ENCODE measurements at places on chromosomes 16 and 17.
A peak's percentile ranks its signal among the peaks of the same experiment; 100 is the strongest.

GRCh38 chr17:49739641-49740271 lies 24.2 kb downstream of the FAM117A start:
- DNase-seq: peak; percentile 100

DNA sequence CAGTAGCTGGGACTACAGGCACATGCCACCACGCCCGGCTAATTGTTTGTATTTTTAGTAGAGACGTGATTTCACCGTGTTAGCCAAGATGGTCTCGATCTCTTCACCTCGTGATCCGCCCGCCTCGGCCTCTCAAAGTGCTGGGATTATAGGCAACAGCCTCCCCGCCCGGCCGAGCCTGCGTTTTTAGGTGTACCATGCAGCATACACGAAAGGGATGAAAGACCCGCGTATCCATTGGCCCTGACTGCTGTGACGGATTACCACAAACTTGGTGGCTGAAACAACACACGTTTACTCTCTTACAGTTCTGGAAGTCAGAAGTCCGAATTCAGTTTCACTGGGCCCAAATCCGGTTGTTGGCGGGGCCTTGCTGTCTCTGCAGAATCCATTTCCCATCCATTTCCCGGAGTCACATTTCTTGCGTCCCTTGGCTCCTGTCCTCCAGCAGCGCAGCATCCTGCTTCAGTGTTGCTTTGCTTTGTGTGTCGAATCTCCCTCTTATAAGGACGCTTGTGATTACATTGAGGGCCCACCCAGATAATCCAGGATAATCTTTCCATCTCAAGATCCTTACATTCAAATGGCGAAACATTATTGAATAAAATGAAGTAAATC lies 8.3 kb upstream of the GUCY2D start:
- no peak for DNase-seq

DNA sequence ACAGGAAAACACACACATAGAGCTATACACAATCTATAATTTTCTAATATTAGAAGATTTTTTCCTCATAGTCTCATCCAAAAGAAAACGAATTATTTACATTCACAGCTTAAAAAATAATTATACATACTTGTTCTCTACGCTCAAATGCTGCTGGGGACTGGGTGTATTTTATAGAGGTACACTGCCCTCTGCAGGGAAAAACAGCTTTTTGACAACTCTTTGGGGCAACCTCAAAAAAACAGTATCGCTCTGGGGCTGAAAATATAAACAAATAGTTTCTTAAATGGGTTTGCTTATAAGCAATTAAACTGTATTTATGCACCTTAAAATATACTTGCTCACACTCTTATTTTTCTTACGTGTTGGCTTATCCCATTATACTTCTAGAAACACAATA lies 261.8 kb upstream of the PSMD7 start:
- peak; percentile 12 for DNase-seq

GRCh38 chr17:4945176-4945943 lies 3.0 kb downstream of the PFN1 start:
- peak; percentile 93 for DNase-seq

GRCh38 chr16:24966634-24967033 lies 48.5 kb downstream of the ARHGAP17 start:
- DNase-seq: no peak

DNA sequence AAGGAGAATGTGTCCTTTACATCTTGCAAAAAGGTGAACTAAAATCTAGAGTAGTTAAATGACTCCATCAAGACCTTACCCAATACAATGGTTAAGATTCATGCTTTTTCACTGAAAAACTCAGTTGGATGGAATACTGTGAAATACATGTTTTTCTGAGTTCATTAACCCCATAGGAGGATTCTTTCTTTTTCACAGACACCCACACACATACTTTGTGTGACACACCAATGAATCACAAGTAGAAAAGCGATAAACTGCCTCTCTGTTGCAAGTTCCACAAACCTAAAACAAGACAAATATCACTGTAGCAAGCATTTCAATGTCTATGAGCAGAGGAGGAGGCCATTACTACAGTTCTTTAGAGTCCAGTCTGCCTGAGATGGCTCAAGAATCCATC lies 258.8 kb upstream of the CDH5 start:
- DNase-seq: no peak

DNA sequence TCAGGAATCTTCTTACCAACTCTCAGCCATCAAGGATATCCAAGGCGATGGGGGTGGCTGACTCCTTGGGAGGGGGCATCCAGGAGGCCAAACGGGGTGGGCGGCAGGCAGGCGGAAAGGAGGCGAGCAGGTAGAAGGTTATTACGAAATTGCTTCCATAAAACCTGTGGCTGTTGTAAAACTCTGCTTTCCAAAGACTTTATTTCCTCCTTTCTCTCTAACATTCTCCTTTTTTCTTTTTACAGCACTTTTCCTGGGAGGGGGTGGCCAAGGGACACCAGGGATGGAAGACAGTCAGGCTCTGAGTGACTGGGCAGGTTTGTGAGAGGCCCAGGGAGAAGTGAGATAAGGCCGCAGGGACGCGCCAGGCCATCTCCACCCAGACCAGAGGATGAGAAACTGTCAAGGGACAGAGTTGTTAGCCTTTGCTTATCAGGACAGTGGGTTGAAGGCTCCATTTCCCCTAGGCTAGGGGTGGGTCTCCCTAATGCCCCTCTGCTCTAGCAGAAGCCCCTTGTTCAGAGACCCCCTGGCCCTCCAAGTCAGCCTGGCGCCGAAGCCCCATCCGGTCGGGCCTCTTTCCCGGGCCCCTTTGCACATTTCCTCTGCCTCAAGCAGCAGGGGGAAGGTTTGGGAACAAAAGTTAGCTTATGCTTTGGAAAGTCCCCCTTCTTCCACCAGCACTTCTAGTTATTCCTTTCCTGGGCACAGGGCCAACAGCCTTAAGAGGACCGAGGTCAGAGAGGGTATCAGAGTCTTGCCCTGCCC lies 5.0 kb upstream of the HOXB9 start:
- peak; percentile 75 for DNase-seq

GRCh38 chr16:3369073-3369472 lies 13.4 kb downstream of the OR2C1 start:
- DNase-seq: no peak

- DNase-seq: no peak
These were observed 42.6 kb upstream of the CLEC18B start for GRCh38 chr16:74463888-74464287.

DNA sequence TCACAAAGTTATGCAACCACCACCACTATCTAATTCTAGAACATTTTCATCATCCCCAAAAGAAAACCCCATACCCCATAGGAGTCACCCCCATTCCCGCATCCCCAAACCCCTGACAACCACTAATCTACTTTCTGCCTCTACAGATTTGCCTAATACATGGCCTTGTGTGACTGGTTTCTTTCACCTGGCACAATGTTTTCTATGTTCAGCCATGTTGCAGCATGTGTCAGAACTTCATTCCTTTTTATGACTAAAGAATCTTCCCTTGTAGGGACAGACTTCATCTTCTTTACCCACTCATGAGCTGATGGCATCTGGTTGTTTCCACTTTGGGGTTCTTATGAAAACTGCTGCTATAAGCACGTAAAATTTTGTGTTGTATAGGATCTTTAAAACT lies 34.6 kb downstream of the CYTH1 start:
- DNase-seq: no peak

DNA sequence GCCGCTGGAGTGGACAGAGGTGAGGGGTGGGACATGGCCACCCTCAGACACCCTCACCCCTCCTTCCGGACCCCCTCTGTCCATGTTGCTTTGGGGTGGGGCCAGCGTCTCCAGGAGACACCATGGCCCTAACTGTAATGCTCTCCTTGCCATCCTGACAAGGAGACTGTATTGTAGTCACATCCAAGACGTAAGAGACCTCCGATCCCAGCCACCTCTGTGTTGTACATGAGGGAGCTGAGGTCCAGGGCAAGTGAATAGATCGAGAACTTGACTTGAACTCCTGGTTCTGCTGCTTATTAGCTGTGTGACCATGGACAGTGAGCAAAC lies 30.2 kb downstream of the POLR3E start:
- no peak for DNase-seq

- no peak for DNase-seq
These were observed 122.1 kb upstream of the HSBP1 start for GRCh38 chr16:83685615-83686165.

- DNase-seq: peak; percentile 48
These were observed 10.0 kb upstream of the MPRIP start for GRCh38 chr17:17032131-17032692.

- DNase-seq: peak; percentile 59
These were observed 1.0 kb downstream of the VEZF1 start for GRCh38 chr17:57986841-57987580.

DNA sequence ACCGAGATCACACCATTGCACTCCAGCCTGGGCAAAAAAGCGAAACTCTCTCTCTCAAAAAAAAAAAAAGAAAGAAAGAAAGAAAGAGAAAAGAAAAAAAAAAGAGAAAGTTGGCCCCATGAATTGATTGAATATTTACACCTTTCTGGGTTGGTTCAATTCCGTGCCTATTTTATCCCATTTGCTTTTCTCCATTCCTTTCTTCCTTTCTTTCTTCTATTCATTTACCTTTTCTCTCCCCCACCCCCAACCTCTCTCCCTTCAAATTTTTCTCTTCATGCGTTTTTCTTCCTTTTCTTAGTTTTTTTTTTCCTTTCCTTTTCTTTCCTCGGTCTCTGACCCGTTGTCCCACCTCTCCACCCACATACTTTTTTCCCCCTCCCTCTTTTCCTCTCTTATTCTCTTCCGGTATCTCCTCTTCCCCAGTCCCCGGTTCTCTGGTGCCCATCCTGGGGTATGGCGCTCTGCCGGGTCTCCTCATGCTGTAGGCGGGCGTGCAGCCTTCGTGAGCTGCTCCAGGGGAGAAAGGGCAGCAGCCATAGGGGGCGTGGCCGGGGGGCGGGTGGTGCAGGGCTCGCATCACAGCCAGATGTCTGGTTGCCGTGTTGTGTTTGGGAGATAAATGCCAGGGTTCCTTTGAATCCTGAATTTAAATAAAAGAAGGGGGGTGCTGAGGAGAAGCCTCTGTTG lies 5.3 kb upstream of the COL1A1 start:
- peak; percentile 63 for DNase-seq

- no peak for DNase-seq
These were observed 89.4 kb downstream of the KIF2B start for GRCh38 chr17:53912117-53912516.

DNA sequence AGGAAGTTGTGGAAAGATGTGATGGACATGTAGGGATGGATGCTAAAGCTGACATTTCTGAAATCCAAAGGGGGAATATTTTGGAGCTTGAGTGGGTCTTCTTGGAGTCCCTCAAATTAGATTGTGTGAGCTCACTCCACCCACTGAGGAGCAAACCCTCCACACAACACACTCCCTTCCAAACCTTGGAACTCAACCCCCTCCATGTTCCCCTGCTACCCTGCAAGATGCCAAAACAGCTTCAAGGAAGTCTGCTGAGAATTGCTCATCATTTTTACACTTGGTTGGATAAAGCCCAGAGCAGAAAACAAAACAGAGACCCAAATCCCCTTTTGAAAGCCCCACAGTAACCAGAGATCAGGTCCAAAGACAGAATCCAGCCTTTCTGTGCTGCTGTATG lies 103.3 kb upstream of the ERCC4 start:
- DNase-seq: no peak

GRCh38 chr17:82502207-82502606 lies 17.3 kb upstream of the FOXK2 start:
- no peak for DNase-seq

DNA sequence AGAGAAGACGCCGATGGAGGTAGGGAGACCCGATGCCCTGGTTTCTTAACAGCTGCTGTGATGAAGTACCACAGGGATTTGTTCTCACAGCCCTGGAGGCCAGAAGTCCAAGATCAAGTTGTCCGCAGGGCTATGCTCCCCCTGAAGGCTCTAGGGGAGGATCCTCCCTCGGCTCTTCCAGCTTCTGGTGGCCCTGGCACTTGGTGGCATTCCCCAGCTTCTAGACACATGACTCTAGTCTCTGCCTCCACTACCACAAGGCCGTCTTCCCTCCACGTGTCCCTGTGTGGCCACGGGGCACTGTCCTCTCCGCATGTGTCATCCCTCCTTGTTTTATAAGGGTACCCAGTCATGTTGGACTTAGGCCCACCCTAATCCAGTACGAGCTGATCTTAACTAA lies 375.2 kb downstream of the SLC39A11 start:
- no peak for DNase-seq

DNA sequence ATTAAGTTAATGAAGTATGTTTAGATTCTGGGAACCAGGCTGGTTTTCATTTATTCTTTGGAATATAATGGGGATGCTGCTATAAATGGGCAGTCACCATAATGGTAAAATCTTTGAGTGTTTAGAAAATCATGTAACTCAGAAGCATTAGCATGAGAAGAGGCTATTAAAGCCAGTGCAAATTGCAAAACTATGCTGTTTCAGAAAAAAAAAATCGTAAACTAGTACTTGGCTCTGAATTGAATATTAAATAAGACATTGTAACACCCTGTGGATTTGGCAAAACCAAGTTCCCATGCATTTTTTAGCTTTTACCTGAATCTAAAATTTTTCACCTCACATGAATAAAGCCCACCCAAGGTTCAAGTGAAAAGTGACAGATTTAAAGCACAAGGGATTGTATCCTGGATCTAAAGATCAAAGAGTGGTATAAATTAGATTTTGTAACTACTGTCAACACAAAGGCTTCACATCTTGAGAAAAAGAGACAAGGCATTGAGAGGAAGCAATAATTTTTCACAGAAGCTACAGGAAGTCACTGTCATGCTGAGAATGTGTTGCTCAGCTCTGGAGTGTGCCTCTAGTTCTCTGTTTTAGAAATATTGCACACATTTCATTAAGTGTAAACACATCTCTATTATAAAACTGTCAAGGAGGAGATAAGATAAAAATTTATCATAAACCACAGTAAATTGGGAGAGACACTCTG lies 142.2 kb downstream of the ABCA8 start:
- no peak for DNase-seq

DNA sequence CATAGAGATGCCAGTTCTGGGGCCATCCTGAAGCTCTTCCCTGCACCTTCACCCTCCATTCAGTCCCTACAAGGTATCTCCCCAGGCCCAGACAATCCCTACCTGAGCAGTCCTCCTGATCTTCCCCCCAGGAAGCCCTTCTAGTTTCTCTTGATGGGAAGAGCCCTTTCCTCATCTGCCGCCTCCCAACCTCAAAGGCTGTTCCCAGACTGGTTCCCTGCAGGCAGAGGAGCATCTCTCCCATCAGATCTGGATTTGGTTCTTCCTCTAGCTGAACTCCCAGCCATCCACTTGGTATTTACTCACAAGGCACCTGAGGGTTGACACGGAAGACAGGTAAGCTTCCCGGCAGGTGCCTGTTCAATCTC lies 24.6 kb upstream of the PHB1 start:
- no peak for DNase-seq

- DNase-seq: no peak
These were observed 252.2 kb downstream of the CPPED1 start for GRCh38 chr16:12551530-12551929.

- DNase-seq: peak; percentile 65
These were observed 397 bp downstream of the RIPOR1 start for GRCh38 chr16:67528870-67529581.

GRCh38 chr16:6252541-6252940 lies 1080.1 kb upstream of the RBFOX1 start:
- no peak for DNase-seq
